ENCODE measurements at places on chromosomes 16 and 17.

- DNase-seq = peak; percentile 61
Measured at GRCh38 chr16:89052890-89053724, 40.5 kb upstream of the ACSF3 start.

GRCh38 chr16:49857423-49858181, 1.7 kb upstream of the ZNF423 start:
- DNase-seq = peak; percentile 40

GRCh38 chr16:8596581-8596980, 6.3 kb upstream of the TMEM114 start:
- DNase-seq = no peak

GRCh38 chr17:18139949-18140348, 31.4 kb downstream of the MYO15A start:
- DNase-seq = peak; percentile 28

DNA sequence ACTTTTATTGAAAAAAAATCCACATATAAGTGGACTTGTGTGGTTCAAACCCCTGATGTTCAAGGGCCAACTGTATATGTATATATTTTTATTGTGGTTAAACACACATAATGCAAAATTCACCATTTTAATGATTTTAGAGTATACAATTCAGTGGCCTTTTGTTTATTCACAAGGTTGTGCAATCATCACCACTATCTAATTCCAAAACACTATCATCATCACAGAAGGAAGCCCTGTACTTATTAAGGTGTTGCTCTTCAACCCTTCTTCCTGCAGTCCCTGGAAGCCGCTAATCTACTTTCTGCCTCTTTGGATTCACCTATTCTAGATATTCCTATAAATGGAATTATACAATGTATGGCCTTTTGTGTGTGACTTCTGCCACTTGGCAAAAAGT, 23.0 kb downstream of the MAP2K6 start:
- DNase-seq = no peak

DNA sequence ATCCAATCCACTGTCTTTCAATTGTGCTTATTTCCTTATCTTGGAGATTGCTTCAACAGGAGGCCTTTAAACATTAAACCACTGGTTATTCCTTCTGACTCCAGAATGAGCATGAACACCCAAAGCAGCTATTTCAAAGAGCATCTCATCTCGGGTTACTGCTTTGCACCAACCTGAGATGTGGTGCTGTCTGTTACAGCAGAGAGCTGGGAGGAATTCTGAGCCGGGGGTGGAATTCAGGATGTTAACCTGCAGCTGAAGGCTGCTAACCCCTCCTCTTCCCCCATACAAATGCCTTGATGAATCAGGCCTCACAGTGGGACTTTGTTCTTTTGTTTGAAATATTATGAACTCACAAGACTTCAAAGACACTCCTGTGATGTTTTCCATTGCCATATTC, 113.1 kb downstream of the SHISA9 start:
- no peak for DNase-seq

DNA sequence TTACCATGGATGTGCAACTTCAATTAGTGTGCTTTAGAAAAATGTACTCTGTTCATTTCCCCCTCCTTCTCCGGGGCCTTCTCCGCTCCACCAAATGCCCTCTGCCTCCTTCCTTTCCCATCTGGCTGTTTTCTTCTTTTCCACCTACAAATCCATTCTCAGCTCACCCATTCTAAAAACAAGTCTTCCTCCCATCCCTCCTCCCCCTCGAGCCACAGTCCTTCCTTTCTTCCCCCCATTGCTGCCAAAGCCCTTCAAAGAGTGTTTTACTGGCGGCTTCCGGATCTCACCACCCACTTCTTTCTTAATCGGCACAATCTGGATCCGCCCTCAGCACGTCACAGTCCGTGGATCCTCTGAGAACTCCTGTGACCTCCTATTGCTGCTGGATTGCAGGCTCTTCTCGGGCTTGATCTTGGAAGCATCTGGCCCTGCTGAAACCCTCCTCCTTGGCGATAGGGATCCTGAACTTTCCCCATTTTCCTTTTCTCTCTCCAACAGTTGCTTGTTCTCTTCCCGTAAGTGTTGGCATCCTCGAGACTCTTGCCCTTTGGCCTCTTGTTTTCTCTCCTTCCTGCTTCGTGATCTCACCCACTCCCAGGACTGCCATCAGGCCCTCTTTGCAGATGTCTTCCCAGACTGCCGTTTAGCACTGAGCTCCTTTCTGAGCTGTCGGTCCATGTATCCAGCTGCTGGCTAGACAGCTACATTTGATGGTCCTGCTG, 36.0 kb upstream of the FBXO47 start:
- DNase-seq = peak; percentile 81

- no peak for DNase-seq
Measured at GRCh38 chr17:6708357-6708961, 4.7 kb downstream of the SLC13A5 start.

DNA sequence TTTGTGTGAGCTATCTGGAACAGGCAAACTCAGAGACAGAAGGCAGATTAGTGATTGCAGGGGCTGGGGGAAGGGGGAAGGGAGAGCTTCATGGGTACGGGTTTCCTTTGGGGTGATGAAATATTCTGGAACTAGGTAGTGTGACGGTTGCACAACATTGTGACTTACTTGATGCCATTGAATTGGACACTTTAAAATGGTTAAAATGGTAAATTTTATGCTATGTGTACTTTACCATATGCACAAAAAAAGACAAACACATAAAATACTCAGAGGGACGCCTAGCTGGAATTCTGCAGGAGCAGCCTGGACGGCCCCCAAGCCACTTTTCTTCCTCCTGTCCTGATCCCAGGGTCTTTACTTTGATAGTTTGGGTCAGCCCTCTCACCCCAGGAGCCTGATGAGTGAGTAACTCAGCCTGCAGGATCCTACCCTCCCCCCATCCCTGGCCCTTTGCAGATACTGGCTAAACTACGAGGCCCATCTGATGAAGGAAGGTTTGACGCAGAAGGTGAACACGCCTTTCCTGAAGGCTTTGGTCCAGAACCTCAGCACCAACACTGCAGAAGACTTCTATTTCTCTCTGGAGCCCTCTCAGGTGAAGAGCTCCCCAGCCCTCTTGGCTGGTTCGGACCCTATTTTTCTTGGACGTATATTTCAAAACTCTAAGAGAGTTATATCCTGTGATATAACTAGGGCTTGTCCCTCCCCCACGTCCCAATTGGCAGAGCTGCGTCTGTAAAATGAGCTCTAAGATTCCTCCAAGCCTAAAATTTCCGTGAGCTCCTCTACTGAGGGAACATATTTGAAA, 7.8 kb downstream of the ADGRG3 start:
- no peak for DNase-seq

GRCh38 chr17:13477180-13477611, 124.5 kb downstream of the HS3ST3A1 start:
- no peak for DNase-seq

- DNase-seq = no peak
Measured at GRCh38 chr17:57677858-57678257, 67.2 kb downstream of the CCDC182 start.

GRCh38 chr16:67544329-67544841, 15.8 kb downstream of the RIPOR1 start:
- DNase-seq = no peak

DNA sequence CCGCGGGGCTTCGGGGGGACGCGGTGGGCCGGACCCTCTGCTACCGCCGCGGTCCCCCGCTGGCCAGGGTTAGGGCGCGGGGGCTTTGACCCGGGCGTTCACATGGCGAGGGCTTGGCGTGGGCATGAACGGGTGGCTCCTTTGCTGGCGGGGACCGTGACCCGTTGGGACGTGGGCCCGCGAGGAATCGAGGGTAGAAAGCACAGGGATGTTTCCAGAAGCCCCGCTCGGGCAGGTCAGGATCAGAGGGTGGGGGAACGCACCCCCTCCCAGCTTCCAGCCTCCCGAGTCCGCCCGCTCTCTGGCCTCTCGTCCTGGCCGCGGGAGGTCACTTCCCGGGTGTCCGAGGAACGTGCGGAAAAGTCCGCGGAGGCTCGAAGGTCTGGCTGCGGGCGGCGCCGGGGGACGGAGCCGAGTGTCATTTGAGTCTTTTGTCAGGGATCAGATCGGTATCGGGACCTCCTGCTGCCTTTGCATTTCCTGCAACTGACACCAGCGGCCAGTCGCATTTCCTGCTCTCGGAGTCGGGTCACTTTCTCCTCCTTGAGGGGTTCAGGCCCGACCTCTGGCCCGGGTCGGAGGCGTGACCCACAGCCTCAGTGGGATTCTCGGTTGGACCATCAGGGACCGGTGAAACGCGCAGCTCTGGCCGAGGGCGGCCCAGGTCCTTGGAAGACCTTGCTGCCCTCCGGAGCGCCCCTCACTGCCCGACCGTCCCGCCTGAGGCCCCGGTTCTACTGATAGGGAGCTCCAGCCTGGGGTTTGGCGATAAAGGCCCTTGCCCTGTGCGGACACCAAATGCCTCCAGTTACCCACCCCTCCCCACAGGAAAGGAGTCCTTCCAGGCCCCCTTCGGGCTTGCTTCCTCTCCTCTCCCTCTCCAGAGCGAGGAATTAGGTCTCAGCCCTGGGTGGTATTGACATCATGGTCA, 702 bp upstream of the WNT3 start:
- DNase-seq = no peak

DNA sequence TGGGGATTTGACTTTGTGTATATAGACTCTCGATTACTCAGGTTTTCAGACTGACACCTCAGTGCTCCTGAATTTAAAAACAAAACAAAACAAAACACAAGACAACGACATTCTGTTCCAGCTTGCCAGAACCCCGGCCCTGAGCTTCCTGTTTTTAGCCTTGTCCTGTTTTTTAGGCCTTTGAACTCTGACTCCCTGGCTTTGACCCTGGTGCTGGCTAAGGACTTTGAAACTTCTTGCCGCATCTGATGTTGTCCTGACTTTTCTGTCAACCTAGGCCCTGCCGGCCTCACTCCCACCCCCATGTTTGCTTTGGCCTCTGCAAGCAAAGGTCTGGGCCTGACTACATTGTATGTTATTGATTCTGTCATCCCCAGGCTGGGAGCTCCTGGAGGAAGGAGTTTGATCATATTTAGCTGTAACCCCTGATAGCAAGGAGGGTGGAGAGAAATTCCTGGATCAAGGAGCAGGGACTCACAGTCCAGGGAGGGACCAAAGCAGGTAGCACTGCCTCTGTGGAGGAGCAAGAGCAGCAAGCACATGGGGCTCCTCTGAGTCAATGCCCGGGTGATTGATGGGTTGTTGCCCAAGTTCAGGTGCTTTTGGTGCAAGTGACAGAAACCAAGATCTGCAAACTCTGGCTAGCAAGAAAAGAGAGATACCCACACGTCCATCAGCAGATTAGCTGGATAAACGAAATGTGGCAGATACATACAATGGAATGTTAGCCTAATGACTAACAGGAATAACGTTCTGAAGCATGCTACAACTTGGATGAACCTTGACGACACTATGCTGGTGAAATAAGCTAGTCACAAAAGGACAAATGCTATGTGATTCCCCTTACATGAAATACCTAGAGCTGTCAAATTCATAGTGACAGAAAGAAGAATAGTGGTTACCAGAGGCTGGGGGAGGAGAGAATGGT, 7.7 kb downstream of the CCL16 start:
- DNase-seq = no peak

- no peak for DNase-seq
Measured at GRCh38 chr16:19589771-19590302, 34.3 kb downstream of the VPS35L start.

GRCh38 chr16:10637337-10638037, 57.1 kb upstream of the EMP2 start:
- no peak for DNase-seq

- DNase-seq = no peak
Measured at GRCh38 chr16:69318911-69319289, 7.8 kb downstream of the VPS4A start.

- no peak for DNase-seq
Measured at GRCh38 chr17:62935098-62935497, 30.9 kb upstream of the TANC2 start.

DNA sequence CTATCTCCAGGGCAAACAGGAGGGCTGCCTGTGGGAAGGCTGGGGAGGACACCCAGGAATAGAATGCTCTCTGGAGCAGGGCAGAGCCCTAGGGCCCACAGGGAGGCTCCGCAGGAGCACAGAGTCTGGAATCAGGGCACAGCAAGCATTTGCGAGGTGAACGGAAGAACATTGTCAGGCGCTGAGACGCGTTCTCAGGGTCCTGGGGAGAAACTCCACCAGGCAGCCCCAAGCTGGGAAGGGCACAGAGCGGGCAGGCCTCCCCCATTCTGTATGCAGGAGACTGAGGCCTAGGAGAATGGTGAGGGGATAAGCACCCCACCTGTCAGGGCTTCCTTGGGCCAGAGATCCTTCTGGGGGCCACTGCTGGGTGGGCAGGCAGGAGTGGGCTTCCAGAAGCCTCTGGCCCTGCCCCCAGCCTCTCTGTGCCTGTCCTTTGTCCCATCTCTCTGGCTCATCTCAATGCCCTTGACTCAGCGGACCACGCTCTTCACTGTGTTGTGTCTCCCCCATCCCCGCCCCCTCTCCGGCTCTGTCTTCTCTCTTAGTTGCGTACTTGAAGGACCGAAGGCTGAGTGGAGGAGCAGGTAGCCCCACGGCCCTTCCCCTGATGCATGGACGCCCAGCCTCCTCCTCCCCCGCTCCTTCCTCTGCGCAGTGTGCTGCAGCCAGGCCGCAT, 5.1 kb upstream of the SETD6 start:
- DNase-seq = no peak

DNA sequence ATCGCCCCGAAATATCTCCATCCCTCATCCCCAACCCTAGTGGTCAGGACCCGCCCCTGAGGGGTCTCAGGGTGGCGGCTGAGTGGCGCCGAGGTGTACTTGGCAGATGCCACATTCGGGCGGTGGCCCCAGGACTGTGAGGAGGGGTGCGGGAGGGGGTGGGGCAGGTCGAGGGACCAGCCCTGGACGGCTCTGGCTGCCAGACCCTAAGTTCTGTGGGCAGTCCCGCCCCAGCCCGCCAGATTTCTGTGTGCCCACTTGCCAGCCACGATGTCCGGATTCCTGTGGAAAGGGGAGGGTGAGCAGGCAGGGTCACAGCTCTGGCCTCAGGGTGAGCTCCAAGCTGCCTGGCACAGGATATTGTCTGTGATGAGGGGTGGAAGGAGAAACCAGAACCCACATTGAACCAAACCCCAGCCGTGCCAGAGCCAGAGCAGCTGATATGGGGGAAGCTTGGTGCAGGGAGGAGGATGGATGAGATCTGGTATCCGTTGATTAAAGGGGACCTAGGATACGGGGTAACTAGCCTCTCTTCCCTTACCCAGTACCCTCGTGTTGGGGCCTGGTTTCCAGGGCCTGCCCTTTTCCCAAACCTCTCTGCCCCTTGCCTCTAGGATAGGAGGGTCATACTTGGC, 1.1 kb upstream of the CHAD start:
- no peak for DNase-seq

DNA sequence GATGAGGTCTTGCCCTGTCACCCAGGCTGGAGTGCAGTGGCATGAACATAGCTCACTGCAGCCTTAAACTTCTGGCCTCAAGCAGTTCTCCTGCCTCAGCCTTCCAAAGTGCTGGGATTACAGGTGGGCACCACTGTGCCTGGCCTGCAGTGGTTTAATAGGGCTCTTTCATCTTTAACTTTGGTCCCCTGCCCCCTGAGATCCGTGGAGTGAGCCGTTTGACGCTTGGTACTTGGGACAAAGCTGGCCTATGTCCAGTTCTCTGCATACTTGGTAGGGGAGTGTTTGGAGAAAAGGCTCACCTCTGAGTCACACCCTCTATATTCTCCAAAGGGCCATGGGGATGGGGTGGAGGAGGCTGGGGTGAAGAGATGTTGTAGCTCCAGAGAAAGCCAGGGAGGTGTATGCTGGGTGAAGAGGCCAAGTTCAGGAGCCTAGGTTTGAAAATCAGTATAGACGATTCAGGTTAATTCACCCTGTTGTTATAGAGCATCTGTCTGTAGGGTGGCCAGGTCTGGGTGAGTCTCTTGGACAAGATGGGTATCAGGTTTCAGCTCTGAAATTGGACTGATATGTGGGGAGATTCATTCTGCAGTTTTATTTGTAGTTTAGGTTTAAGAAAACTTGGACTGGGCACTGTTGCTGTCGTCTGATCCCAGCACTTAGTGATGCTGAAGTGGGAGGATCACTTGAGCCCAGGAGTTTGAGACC, 17.6 kb downstream of the ABCC1 start:
- DNase-seq = no peak

Measured in inflammatory macrophage (primary cell).